ENCODE measurements at places on chromosomes 12 and 14.

- DNase-seq, result no peak
These were observed 140.6 kb downstream of the EPS8 start for GRCh38 chr12:15648558-15648957.

DNA sequence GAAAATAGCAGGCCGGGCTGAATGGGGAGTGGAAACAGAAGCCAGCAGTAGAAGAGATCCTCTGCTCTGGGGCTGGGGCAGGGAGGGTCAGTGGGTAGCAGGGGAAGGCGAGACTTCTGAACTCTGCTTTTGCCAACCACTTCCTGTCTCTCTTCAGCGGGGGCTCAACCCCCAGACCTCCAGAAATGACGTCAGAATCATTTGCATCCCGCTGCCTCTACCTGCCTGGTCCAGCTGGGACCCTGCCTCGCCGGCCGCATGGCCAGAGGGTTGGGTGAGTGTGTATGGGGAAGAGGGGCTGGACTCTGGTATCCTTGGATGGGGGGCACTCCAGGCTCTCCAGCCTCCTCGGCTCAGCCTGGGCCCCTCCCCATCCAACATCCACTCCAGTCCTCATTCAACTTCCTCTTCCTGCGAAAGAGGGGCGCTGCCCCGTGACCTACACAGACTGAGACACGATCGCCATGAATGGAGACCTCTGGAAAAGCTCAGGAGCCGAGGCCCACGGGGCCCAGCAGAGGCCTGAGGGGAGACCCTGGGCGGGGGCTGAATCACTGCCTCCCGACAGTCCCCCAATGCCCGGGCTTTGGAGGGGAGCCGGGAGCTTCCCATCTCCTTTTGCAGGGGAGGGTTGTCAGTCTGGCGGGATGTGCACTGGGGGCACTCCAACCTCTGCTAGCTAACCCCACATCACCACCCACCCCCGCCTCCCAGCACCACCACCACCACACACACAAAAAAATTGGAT, 458 bp upstream of the HOXC4 start:
- DNase-seq, result no peak

DNA sequence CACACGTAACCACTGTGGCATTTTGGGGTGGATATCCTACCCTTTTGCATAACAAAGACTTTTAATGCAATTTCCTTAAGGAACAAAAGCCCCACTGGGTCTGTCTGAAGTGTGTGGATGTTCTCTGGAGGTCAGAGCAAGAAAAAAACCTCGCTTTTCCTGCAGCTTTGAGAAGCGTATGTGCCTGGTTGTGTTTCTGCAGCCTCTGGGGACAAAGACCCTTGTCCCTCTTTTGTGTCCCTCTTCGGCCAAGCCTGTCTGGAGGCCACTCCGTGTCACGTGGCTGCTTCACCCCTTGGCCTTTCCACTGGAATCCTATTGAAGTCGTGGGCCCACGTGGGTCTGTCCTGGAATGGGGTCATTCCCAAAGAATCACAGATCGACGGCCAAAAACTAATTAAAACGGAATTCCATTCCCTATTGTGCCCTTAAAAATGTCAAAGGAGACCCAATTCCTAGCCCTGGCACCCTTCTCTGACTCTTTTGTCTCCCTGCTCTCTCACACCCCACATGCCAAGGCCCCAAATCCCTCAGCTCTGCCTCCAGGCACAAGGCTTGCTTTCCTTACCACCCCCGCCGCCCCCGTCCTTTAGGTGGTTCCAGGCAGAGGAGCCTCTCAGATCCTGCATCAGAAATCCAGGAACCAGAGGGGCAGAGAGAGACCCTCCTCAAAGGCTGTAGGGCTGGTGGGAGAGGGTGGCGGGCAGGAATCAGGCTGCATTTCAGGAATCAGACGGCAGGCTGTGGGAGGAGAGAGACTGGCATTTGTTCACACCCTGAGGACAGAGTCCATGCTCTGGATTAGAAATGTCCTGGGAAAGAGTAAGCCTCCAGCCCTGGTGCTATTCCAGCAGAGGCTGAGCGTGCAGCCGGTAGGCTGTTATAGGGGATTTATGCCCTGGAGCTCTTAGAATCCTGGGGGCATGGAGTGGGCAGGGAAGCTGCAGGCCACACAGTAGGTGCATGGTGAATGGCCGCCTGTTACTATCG, 12.6 kb upstream of the CYP46A1 start:
- no peak for DNase-seq

DNA sequence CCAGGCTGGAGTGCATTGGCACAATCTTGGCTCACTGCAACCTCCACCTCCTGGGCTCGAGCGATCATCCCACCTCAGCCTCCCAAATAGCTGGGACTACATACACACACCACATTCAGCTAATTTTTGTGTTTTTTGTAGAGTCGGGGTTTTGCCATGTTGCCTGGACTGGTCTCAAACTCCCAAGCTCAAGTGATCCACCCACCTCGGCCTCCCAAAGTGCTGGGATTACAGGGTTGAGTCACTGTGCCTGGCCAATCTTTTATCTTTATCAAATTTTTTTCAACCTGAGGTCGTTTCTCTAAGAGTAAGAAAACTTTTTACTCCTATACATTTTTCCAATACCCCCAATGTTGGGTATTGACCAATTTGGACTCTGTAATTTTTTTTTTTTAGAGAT, 40.0 kb upstream of the NAP1L1 start:
- DNase-seq, result no peak

DNA sequence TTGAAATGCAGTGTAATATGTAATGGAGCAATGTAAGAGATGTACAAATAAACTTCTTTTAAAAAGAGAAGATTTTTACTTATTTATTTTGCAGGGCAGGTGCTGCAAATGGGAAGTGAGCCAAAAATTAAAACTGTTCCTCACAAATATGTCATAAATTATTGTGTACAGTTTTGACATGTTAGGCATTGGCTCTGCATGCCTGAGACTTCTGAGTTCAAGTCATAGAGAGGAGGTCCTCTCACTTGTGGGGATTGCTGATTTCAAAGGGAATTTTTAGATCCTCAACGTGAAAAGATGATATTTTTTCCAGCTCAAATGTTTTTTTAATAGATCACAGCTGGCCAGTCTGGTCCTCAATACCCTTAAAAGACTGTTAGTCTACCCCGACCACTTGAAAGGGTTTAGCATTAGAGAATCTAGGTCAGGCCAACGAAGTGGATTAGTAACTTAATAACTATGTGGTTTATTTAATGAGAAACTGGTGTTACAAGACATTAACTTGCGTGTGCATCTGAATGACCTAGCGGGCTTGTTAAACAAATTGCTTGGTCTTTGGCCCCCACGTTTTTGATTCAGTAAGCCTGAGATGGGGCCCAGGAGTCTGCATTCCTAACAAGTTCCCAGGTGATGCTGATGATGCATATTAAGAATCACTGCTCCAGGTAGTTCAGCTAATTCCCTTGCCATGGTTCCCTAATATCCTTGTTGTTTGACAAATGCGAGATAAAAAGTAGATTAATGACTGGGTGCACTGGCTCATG, 30.9 kb upstream of the WDR89 start:
- DNase-seq, result no peak

GRCh38 chr14:59190372-59190771, 1.9 kb downstream of the DAAM1 start:
- DNase-seq, result no peak

DNA sequence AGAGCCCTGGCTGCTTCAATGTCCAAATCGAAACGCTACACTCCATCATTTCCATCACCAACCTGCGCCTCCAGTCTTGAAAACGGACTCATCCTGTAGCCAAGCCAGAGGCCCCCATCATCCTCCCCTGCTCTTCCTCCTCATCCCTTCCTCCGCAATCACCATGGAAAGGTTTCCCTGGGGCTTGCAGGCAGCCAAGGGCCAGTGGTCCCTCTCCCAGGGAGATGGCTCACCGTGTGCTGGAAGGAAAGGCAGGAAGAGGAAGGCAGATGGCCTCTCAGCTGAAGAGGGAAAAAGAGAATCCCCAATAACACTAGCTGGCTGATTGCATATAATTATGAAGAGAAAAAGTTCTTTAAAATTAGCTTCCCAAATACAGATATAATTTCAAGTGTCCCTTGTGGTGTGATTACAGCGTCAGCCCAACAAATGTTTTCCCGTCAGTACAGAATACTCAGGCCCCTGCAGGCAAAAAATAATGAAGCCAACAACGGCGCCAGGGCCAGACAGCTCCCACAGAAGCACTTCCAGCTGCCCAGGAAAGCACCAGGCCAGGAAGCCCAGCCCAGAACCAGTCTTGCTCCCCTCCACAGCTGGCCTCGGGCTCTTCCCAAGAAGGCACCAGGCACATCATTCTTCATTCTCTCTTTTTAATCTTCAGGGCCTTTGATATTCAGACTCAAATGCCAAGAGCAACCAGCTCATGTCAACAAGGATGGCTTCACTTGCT, 24.7 kb downstream of the ITPK1 start:
- no peak for DNase-seq

DNA sequence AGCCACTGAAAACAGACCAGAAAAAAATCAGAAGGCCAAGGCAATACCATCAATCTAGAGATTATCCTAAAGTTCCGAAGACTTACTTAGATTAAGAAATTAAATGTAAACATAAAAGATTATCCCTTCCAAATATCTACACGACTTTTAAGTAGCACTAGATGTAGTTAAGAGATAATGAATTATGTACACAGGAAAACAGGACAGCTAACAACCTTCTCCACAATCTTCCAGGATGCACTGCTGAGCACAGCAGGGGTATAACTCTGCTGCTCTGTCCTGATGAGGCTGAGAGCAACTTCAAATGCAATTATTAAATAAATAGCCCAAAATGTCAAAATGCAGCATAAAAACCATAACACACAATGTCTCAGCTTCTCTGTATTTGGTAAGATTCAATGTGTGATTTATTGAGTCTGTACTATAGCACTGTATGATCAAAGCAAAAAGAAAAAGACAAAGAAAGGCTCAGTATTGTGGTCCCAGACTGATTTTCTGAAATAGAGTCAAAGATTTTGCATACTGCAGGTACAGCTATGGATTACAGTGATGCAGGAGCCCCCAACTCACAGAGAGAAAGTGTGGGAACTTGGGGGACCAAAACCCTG, 56.9 kb downstream of the TMTC1 start:
- DNase-seq, result no peak

DNA sequence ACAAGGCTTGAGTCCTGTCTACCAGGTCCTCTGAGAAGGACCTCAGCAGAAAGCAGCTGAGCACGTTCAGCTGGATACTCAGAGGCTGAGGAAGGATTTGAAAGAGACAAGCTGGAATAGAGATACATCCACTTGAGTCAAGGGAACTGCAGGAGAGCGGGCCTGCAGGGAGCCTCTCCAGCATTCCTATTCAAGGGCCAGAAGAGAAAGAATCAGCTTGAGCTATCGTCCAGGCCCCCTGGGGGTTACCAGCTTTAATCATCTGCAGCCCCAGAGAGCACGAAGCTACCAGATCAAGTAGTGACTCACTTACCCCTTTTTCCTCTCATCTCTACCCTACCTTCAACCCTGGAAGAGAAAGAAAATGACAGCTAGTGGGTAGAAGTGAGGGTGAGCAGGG, 80.9 kb downstream of the NDUFA12 start:
- DNase-seq, result no peak

Data from stimulated activated CD4-positive, alpha-beta T cell treated with anti-CD3 and anti-CD28 coated beads, Interleukin-1b, Interleukin-23, amount 100 ng/mL, for 4 hours (primary cell).